ENCODE measurements at places on chromosomes 2 and 18.

DNA sequence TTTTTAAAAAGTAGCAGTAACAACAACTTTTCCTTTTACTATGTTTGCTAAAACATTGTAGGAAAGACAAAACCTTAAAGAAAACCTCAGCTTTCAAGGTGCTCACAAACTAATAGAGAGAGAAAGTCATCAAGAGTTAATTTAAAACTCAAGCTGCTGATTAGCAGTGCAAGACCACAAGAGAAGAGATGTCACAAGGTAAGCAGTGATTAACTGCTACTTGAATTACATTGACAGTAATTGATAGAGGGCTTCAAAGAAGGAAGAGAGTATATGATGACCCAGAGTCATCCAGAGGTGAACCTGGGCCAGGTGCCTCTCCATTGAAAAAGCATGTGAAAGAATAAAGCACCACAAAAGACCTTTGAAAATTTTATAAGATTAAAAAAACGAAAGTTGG is 939.6 kb upstream of the CNTNAP5 start:
- DNase-seq: no peak

GRCh38 chr2:64853894-64854293 is 135.3 kb upstream of the SLC1A4 start:
- DNase-seq: no peak

DNA sequence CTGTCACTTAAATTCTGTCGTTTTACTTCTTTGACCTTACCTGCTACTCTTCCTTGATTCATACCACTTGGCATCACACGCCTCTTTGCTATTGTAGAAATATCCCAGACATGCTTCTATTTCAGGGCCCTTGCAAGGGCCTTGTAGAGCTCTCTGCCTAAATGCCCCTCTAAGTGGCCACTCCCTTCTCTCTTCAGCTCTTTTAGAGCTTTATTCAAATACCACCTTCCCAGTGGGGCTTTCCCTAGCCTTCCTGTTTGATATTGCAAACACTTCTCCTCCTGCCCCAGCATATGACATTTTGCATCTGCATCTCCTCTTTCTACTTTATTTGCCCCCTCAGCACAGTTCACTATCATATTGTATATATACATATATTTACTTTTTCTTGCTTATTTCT is 54.0 kb downstream of the PELI1 start:
- no peak for DNase-seq

DNA sequence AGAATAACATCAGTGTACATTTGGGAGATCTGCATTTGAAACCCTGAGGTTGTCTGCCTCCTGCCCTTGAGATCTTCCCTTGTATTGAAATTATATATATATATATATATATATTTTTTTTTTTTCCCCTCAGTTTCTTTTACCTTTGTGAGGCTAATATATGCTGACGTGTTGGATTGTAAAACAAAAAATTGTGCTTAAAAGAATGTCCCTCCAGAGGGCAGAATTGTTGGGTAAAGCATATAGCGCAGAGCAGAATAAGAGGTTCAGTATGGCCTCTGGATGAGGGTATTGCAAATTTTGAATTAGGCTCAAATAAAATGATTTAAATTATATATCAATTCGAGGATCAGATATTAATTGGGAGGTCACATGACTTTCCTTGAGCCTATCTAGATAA is 12.4 kb downstream of the NABP1 start:
- no peak for DNase-seq

GRCh38 chr2:201959626-201960025 is 74.0 kb upstream of the FZD7 start:
- no peak for DNase-seq

DNA sequence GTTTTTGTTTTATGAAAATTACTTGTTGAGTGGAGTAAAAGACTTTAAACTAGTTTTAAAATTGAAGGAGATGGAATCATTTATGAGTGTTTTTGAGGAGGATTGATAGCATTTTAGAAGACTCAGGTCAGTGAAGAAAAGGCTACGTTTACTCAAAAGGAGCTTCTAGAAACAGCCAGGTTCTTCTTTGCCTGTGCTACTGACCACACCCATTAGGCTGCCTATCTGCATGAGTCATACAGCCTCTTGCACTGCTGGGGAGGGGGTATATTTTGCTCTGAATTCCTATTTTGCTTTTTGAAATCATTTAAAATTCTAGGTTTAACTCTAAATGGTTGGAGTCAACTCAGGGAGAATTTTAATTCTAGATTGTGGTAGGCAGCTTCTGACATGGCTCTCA is 22.3 kb downstream of the EFEMP1 start:
- DNase-seq: no peak

DNA sequence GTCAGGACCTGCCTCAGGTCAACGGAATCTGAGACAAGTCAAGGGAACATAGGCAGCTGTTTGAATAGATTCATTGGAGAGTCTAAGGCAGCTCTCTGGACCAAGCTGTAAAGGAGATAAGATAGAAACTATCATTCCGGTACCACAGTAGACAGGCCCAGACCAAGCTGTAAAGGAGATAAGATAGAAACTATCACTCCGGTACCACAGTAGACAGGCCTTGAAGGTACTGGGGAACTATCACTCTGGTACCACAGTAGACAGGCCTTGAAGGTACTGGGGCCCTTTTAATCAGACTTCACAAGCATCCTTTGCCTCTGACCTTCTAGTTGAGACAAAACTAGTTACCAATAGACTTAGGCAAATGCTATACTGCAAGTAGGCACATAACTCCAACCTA is 346.1 kb downstream of the DCDC2C start:
- no peak for DNase-seq

DNA sequence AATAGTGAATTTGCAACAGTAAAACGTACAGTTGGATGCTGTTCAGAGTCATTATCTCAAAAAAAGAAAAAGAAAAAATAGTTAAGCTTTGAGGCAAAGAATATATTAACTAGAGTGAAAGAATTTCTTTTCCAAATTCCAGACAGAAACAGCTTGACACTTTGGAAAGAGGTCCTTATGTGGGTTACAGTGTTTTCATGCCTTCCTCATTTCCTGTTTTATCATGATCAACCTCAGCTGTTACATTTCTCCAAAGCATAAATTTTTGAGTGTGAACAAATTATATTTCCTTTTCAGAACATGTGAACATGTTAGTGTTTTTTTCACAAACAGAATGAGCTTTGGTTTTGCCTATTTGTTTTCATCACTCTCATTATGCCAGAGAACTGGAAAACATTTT is 13.6 kb downstream of the FRZB start:
- no peak for DNase-seq

Data from NCI-H510A (cell line).